Astrocyte (in vitro differentiated cells and primary cell): ENCODE measurements at places on chromosomes 13 and 19.

- DNase-seq = peak; percentile 62
- H3K4me1 ChIP-seq = peaks cover 11% of the 10 kb centered on the region
- peaks cover 16% of the 10 kb centered on the region for H3K27me3 ChIP-seq
- no peaks in the 10 kb centered on the region for H3K36me3 ChIP-seq
- H3K27ac ChIP-seq = no peak overlapping the region
Measured at GRCh38 chr13:20703780-20704458, 420 bp downstream of the IL17D start.

DNA sequence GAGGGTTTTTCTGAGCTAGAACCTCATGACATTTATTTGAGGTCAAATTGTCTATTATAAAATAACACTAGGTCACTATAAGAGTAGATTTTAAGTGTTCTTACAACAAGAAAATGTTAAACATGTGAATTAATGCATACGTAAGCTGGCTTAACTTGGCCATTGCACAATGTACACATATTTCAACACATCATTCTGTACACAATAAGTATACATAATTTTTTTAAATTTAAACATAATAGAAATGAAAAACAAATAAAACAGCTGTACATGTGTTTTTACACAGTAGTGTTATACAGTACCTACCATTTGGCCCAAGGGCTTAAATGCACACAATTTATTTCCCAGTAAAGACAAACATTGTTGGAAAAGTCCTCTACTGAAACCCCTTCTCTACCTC is 269.9 kb downstream of the DACH1 start:
- no peak for DNase-seq
- no peaks in the 10 kb centered on the region for H3K27me3 ChIP-seq
- H3K36me3 ChIP-seq = no peaks in the 10 kb centered on the region
- no peaks in the 10 kb centered on the region for H3K4me1 ChIP-seq
- H3K4me3 ChIP-seq = no peak overlapping the region
- no peak overlapping the region for H3K27ac ChIP-seq

DNA sequence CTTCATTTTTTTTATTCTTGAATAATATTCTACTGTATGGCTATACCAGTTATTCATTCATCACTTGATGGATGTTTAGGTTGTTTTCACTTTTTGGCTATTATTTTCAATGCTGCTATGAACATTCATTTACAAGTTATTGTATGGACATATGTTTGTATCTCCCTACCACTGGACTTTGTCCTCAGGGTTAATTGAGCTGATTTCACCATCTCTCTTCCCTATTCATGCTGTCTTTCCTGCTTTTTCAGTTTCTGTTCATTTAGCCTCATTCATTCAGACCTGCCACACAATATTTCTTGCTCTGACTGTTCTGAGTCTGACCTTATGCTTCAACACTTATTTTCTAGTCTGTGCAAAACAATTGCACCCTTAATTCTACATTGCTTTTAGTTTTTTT is 12.3 kb upstream of the C1QTNF9B start:
- no peak for DNase-seq
- no peak overlapping the region for H3K27ac ChIP-seq
- no peaks in the 10 kb centered on the region for H3K36me3 ChIP-seq
- no peaks in the 10 kb centered on the region for H3K27me3 ChIP-seq
- no peak overlapping the region for H3K4me3 ChIP-seq

GRCh38 chr19:55116859-55117662 is at the start of gene PPP1R12C:
TSS of gene PPP1R12C (minus strand) at chr19:55117637. CDS start at chr19:55117543, 94 bp downstream.
- H3K27me3 ChIP-seq = no peaks in the 10 kb centered on the region
- peak within 1 kb of the TSS; percentile 86 for H3K4me3 ChIP-seq
- no peak for DNase-seq
- H3K36me3 ChIP-seq = no peaks in the 10 kb centered on the region
